ENCODE measurements at places on chromosomes 3 and 15.

GRCh38 chr15:81274931-81275707, 48.8 kb downstream of the STARD5 start:
- DNase-seq, result peak; percentile 70

DNA sequence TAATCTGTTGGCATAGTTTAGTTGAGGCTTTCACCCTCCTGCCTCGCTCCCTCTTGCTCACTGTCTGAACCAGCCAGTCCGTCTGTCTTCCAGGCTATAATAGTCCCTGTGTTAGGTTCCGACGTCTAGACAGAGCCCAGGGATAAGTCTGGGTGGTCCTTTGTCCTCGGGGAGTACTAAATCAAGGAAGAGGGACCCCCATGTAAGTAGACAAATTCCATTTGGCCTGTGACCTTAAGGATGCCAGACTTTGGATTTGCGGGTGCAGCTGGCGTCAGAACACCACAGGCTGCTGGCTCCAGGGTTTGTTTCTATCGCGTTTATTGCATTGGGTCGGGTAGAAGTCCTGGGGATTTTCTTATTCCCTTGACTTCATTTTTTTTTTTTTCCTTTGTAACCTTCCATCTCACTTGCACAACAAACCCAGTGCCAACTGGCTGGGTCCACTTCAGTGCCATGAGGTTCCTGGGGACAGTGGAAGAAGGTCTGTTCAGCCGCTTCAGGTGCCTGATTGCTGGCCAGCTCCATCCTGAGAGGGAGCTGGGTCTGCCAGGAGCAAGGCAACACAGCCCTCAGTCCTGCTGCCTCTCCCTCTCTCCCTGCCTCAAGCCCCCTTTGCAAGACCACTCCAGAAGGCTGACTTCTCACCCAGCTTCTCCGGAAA, 95.4 kb upstream of the KLHL25 start:
- no peak for DNase-seq

DNA sequence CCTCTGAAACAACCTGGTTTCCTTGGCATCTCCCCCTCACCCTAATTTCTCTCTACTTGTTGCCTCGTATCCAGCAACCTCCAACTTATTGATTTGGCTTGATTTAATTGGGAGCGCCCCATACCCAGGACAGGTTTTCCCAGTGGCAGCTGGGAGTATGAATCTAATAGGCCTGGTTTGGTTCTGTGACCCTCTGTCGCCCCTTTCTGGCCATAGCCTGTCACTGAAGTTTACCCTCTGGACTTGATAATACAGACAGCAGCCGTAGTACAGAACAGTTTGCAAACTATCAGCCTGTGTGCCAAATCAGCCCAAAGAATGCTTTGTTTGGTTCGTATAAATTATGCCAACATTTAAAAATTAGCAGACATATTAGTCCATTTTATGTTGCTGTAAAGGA, 525.1 kb upstream of the GOLIM4 start:
- DNase-seq, result no peak

DNA sequence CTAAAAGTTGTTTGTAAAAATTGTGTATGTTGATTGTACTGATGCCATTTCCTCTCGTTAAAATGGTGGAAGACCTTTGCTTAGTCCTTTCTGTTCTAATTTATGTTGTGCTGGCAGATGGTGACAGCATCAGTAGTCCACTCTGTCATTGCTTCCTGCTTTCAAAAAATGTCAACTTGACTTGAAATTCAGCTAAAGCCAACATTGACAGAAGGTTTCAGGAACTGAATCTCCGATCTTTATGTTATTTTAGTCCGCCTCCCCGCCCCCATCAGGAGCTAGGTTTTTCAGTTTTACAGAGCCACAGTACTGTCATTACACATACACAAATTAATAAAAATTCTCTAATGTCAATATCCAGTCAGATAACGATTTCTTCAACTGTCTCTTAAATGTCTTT, 1.5 kb downstream of the CEP63 start:
- no peak for DNase-seq

GRCh38 chr3:120416868-120417267, 33.9 kb downstream of the FSTL1 start:
- no peak for DNase-seq

DNA sequence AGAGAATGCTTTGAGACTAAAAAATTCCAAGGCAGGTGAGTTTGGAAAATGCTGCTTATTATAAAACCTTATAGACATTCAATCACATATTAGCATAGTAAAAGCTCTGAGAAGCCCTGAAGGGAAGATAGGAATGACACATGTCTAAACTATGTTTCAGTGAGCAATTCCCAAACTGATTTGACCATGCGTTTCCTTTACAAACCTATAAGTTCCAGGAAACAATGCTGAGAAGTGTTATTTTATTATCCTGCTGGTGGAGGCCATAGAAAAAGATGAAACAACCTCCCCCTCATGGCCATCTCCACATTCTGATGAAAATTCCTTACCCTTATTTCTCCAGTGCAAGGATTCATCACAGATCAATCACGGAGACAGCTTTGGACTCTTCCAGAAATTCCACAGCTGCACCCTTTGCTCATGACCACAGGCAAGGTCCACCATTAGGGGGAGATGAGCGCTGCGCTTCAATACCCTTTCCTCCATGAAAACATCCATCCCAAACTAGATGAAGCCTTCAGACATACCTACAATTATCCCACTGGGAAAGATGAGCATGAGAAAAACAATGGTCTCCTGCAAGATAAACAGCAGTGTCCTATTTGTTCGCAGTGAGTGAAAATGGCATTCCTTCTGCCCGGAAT, 372.1 kb downstream of the MAGI1 start:
- DNase-seq, result no peak

- no peak for DNase-seq
These were observed 72.6 kb downstream of the TCF12 start for GRCh38 chr15:56991017-56991416.

DNA sequence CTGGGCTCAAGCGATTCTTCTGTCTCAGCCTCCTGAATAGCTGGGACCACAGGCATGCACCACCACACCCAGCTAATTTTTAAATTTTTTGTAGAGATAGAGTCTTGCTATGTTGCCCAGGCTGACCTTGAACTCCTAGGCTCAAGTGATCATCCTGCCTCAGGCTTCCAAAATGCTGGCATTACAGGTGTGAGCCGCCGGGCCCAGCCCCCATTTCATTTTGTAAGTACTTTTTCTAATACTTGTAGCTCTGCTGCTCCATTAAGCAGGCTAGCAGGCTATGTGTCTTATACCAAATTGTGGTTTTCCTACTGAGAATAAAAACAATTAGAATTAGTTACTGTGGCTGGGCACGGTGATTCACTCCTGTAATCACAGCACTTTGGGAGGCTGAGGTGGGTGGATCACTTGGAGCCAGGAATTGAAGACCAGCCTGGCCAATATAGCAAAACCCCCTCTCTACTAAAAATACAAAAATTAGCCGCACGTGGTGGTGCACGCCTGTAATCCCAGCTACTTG, 22.4 kb downstream of the NIPA1 start:
- DNase-seq, result no peak

- no peak for DNase-seq
These were observed 264.5 kb upstream of the RASGRP1 start for GRCh38 chr15:38829086-38829485.

DNA sequence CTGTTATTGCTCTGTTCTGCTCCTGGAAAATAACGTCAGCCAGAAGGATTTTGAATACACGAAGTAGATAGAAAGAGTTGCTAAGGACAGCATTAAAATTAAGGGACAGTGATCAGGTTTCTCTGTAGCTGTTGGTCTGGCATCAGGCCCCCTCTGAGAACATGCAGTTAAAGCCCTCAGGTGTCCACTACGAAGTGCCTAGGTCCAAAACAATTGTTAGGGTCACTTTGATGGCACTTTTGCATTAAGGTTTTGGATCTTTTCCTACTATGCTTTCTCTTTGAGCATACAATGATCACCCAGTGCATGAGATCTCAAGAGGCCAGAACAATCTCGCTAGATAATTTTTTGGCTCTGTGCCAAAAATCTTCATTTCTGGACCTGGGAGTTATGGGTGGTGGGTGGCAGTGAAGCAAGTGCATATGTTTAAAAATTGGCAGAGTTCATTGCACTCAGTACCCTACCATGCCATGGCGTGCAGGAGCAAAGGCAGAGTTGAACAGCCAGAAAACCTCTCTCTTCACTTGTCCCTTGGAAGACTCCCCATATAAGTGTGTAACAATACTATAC, 797.6 kb downstream of the ROBO2 start:
- peak; percentile 12 for DNase-seq

- no peak for DNase-seq
These were observed 829.3 kb upstream of the CFAP20DC start for GRCh38 chr3:59879031-59879581.

DNA sequence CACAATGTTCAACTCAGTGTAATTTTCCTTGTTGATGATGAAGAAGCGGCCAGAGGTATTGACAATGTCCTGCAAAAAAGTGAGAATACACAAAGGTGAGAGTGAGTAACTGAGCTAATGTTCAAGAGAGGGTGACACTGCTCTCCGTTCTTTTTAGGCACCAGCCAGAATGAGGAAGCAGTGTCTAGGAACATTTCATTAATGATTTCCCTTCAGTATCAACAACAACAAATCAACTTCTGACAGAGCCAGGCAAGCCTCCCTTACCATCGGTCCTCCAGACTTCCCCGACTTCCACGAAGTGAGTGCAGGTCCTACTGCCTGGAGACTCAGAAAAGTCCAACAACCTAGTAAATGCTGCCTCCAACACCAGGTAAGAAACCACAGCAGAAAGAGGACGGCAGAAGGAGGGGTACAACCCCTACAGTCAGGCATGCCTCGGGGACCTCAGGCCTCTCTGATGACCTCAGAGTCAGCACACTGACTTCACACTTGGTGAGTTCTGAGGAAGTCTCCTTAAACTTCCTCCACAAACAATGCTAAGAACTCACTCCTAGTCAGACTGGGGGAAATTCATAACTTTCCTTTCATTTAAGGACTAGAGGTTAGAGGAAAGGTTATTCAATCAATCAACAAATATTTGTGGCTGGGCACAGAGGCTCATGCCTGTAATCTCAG, 62.7 kb downstream of the NPTN start:
- no peak for DNase-seq

DNA sequence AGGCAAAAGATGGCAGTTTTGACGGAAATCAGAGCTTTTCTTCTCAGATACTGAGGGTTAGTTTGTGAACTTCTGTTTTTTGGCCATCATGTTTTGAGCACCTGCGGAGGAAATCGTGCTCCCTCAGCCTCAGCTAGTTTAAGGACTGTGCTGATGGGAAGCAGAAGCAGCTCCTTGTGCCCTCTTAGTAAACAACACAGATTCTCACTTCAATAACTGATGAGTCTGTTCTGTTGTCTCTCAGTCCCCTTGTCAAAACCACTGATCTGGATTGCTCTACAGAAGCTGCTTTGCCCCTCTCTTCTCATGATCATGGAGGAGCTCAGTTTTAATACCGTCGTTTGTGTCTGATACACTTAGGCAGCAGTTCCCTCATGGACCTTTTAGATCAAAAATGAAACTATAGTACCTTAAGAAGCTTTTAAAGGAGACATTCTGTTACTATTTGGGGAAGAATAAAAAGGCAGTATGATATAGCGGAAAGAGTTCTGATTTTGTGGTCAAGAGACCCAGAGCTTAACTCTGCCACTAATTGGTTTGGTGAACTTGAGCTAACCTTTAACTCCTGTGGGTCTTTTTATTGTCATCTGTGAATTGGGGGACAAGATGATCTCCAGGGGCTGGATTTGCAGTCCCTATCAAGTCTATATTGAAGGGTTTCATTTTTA, 152.6 kb downstream of the BBX start:
- DNase-seq, result no peak

- no peak for DNase-seq
These were observed 32.2 kb upstream of the TM2D3 start for GRCh38 chr15:101684384-101684783.

GRCh38 chr3:189664311-189664710, 33.1 kb downstream of the TP63 start:
- no peak for DNase-seq

DNA sequence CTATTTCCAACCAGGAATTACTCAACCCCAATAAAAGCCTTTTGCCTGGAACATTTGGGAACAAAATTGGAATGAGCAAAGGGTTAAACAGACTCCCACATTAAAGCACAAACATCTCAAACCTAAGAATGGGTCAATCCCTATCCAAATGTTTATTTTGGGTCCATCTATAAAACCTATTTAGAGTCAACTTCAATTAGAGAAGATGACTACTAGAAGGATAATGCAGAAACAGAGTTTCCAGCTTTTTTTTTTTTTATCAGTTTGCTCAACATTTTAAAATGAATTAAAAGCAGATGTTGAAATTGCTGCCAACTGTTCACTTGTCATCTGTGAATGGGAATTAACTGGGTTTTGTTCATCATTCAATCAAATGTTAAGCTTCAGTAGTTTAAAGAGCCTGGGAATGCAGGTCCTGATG, 4.1 kb upstream of the TBC1D23 start:
- no peak for DNase-seq

GRCh38 chr3:120559242-120560061, 36.7 kb upstream of the NDUFB4 start:
- DNase-seq, result peak; percentile 48

DNA sequence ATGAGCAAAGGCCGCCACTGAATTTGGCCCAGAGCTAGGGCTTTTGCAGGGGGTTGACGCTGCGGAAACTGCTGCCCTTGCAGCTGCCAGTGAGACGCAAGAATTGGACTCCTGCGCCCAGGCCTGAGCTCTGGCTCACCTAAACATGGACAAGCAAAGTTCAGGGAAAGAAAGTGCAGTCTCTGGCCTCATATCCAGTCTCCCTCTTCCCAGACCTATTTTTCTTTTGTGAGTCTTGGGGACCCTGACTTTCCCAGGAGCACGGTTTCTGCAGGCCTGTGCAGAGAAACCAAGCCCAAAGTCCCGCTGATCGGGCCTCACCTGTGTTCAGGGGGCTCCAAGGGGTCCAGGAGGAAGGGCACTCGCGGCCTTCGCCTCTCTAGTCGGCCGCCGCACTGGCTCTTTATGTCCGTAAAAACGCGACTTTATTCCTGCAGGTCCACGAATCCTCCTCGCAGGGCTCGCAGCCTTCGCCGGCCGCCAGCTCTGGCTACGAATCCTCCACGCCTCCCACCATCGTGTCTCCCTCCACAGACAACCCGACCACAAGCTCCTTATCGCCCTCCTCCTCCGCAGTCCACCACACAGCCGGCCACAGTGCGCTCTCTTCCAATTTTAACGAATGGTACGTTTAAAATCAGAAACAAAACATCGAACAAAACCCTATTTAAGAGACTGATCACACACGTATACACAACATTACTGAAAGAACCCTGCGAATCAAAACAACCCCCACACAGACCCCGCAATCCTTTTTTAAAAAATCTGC, 3.9 kb downstream of the ZIC1 start:
- no peak for DNase-seq

GRCh38 chr15:89088605-89089315, 504 bp downstream of the ABHD2 start:
- DNase-seq, result no peak

GRCh38 chr3:149585401-149585726, 72.5 kb downstream of the WWTR1 start:
- DNase-seq, result no peak

DNA sequence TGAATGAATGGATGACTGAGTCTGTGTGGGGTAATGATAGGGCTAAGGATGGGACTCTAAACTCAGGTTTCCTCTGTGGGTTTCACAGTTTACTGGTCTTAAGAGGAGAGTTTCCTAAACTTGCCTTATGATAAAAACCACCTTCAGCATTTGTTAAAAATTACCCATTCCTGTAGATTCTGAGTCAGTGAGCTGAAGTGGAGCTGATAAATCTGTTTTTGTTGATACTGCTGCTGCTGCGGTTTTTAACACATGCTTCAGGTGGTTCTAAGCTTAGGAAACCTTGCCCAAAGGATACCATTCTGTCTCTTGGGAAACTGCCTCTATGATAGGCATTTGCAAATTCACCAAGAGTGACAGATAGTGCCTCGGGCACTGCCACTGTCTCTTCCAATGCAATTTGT, 52.6 kb downstream of the MECOM start:
- no peak for DNase-seq
